Aorta (tissue), 5 donors: ENCODE measurements at places on chromosomes 16 and 17.

DNA sequence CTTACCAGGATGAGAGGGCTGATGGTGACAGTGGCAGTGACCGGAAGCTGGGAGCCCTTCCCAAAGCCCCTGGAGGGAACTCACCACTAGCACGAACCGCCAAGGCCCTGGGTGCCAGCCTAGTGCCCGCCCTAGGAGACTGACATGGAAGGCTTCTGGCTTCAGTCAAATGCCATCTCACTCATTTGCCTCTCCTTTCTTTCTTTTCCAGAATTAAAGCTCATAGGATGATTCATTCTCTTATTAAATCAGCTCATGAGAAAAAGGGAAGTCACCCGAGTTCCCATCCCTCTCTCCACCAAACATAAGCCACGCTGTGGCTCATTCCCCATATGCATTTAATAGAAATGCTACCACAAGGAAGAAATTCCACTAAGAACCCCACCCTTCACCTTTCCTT is 12.1 kb downstream of the CUEDC1 start:
- H3K36me3 ChIP-seq, result no peaks in the 10 kb centered on the region
- peaks cover 11% of the 10 kb centered on the region for H3K4me1 ChIP-seq
- no peak overlapping the region for H3K4me3 ChIP-seq
- no peaks in the 10 kb centered on the region for H3K27me3 ChIP-seq
- no peak overlapping the region for H3K27ac ChIP-seq

- H3K27me3 ChIP-seq, result no peaks in the 10 kb centered on the region
- H3K4me1 ChIP-seq, result no peaks in the 10 kb centered on the region
- peak overlapping the region; percentile 46 for H3K4me3 ChIP-seq
- H3K36me3 ChIP-seq, result no peaks in the 10 kb centered on the region
- DNase-seq, result peak; percentile 80
Measured at GRCh38 chr16:19883296-19883965, 1.2 kb downstream of the GPRC5B start.

GRCh38 chr17:13462673-13463124 is 139.0 kb downstream of the HS3ST3A1 start:
- H3K36me3 ChIP-seq, result no peaks in the 10 kb centered on the region
- DNase-seq, result no peak
- H3K27me3 ChIP-seq, result no peaks in the 10 kb centered on the region
- H3K4me1 ChIP-seq, result no peaks in the 10 kb centered on the region

GRCh38 chr17:16442594-16443510 is 27.5 kb downstream of the TRPV2 start:
- no peak overlapping the region for H3K27ac ChIP-seq
- no peaks in the 10 kb centered on the region for H3K27me3 ChIP-seq
- peaks cover 2% of the 10 kb centered on the region for H3K4me1 ChIP-seq
- no peak for DNase-seq

DNA sequence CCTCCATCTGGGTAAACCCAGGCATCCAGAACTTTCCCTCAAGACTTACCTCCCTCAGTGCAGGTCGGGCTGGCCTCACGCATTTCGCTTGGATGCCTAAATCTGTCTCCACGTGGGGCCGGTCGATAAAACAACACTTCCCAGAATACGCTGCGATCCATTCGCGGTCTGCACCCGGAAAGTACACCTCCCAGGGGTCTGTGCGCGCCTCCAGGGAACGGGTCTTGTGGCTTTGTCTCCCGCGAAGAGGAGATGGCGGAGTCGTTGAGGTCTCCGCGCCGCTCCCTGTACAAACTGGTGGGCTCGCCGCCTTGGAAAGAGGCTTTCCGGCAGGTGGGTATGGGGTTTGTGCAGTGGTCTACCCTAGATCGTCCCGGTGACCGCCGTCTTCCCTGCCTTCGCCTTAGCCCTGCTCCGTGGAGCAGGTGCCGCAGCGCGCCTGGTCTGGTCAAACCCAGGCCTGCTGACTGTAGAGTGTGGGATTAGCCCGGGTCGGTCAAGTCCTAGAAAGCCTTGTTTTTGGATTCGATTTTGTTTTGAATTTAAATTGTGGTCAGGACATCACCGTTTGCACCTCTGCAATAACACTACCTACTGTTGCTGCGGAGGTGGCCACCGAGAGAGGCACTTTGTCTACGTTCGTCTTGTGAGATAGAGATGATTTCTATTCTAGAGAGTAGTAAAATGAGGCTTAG is at the start of gene RPAIN:
TSS of gene RPAIN (plus strand) at position 224 of the 695 bp plus-strand sequence. CDS start at position 253, 29 bp downstream.
- DNase-seq, result peak; percentile 93
- H3K27me3 ChIP-seq, result no peaks in the 10 kb centered on the region
- H3K4me3 ChIP-seq, result peak within 1 kb of the TSS; percentile 83
- peaks cover 4% of the 10 kb centered on the region for H3K4me1 ChIP-seq
- H3K36me3 ChIP-seq, result no peaks in the 10 kb centered on the region

- no peak for DNase-seq
- no peak overlapping the region for H3K27ac ChIP-seq
- no peaks in the 10 kb centered on the region for H3K27me3 ChIP-seq
- no peaks in the 10 kb centered on the region for H3K4me1 ChIP-seq
Measured at GRCh38 chr16:50520451-50521245, 27.5 kb upstream of the NKD1 start.

DNA sequence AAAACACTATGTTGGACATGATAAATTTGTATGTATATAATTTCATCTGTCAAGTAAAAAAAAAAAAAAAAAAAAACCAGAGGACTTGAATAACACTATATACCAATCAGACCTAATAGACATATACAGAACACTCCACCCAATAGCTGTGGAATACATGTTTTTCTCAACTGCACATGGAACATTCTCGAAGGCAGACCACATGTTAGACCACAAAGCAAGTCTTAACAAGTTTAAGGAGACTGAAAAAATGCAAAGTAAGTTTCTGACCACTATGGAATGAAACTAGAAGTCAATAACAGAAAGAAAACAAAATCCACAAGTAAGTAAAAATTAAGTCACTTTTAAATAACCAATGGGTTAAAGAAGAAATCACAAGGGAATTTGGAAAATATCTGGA is 8.4 kb upstream of the CNTNAP4 start:
- H3K27ac ChIP-seq, result no peak overlapping the region
- DNase-seq, result no peak
- H3K4me1 ChIP-seq, result no peaks in the 10 kb centered on the region
- H3K4me3 ChIP-seq, result no peak overlapping the region
- H3K27me3 ChIP-seq, result no peaks in the 10 kb centered on the region
- H3K36me3 ChIP-seq, result no peaks in the 10 kb centered on the region

DNA sequence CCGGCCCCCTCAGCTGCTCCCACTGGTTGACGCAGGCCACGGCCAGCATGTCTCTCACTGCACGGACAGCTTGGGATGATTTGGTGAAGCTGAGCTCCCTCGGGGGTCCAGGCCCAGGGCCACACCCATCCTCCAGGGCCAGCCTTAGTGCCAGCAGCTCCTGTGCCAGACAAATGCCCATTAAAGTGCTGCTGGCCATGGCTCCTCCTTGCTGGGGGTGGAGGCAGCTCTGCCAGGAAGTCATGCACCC is 2.5 kb downstream of the TRIM47 start:
- H3K27me3 ChIP-seq, result no peaks in the 10 kb centered on the region
- H3K4me1 ChIP-seq, result peaks cover 3% of the 10 kb centered on the region
- H3K4me3 ChIP-seq, result no peak overlapping the region
- H3K27ac ChIP-seq, result peak overlapping the region; percentile 90
- DNase-seq, result no peak

DNA sequence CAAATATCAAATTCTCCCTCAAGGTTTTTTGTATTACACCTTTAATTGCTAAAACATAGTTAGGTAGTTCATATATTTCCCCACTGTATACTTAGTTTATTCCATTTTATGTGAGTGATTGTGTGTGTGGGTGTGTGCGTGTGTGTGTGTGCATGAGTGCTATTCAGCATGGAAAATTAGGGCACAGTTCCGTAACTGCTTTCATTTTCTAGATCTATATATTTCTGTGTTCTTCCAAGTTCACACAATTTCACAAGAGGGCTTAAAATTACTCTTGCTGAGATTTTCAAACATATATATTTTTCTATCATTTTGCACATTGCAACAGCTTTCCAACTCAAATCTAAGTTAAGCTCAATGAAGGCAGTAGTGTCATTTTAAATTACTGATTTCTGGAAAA is 782.9 kb upstream of the SOX9 start:
- no peak overlapping the region for H3K4me3 ChIP-seq
- H3K36me3 ChIP-seq, result no peaks in the 10 kb centered on the region
- no peak overlapping the region for H3K27ac ChIP-seq
- no peaks in the 10 kb centered on the region for H3K4me1 ChIP-seq
- H3K27me3 ChIP-seq, result no peaks in the 10 kb centered on the region

GRCh38 chr17:11814655-11815262 is 182.5 kb downstream of the ZNF18 start:
- no peak overlapping the region for H3K27ac ChIP-seq
- H3K27me3 ChIP-seq, result no peaks in the 10 kb centered on the region
- no peaks in the 10 kb centered on the region for H3K36me3 ChIP-seq
- no peak overlapping the region for H3K4me3 ChIP-seq

- no peak overlapping the region for H3K27ac ChIP-seq
- DNase-seq, result no peak
- H3K36me3 ChIP-seq, result peaks cover 5% of the 10 kb centered on the region
- no peak overlapping the region for H3K4me3 ChIP-seq
Measured at GRCh38 chr17:67238991-67239390, 6.0 kb downstream of the HELZ start.

DNA sequence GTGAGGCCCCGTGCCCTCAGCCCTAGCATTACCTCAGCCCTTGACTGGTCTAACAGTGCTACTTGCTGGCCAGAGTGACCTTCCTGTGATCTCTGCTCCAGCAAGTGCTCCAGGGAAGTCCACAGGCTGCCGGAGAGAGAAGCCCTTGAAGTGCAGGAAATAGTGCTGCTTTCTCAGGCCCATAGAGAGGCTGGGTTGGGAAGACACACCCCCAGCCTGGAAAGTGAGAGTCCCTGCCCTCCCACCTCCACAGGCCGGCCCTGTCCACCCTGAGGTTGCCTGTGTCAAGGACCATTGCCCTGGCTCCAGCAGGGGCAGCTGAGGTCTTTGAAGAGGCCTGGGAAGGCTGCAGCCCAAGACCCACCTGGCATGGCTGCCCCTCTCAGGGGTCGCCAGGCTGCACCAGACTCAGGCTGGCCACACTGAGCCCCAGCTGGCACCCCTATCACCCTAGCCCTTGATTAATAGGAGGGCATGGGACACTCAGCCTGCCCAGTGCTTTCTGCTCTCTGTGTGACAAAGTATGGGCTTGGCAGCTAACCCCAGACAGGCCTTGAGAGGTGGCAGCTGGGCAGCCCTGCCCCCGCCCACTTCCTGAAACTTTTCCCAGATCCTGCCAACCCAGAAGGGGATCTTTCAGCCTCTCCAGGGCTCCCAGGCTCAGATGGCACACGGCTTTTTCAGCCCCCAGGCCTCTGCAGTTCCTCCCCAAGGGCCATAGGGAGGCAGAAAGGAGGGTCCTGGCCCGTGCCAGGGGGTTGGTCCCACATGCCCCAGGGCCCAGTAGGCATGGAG is 21.7 kb downstream of the ATP6V0D1 start:
- no peaks in the 10 kb centered on the region for H3K4me1 ChIP-seq
- no peaks in the 10 kb centered on the region for H3K36me3 ChIP-seq
- no peak overlapping the region for H3K4me3 ChIP-seq

DNA sequence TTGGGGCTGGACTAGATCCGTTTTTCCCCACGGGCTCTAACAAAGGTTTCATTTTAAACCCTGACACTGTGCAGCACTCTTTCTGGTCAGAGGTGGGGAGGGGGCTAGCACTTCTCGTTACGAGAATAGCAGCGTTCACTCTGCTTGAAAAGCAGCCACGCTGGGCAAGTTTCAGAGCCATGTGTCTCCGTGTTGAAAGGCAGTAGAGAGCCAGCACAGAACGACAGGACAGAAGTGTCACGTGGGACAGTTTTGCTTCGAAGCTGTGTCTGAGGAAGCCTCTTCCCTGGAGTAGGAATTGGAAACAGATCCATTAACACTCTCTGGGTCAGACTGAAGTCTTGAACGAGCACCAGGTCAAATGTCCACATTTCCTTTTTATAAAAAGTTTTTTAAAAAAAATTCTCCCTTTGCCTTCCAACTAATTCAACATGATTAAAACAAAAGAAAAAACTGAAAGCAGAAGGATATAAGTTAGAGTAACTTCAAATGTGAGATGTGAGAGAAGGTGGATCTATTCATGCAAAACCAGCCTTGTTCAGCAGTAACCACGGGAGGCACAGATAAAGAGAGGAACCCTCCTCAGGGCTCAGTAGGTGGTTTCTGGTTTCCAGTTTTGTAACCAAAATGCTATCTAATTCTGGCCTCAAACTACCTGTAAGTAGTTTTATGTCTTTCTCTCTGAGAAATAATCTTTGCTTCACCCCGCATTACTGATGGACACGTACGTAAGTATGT is 65.0 kb downstream of the SMG6 start:
- H3K4me3 ChIP-seq, result no peak overlapping the region
- no peak overlapping the region for H3K27ac ChIP-seq
- H3K4me1 ChIP-seq, result peaks cover 3% of the 10 kb centered on the region
- H3K36me3 ChIP-seq, result no peaks in the 10 kb centered on the region

GRCh38 chr17:17153709-17154108 is 52.4 kb downstream of the PLD6 start:
- no peak overlapping the region for H3K4me3 ChIP-seq
- no peaks in the 10 kb centered on the region for H3K27me3 ChIP-seq
- H3K27ac ChIP-seq, result no peak overlapping the region
- peaks cover 12% of the 10 kb centered on the region for H3K36me3 ChIP-seq

GRCh38 chr17:2267354-2267753 is 36.2 kb downstream of the SMG6 start:
- no peaks in the 10 kb centered on the region for H3K36me3 ChIP-seq
- peaks cover 9% of the 10 kb centered on the region for H3K4me1 ChIP-seq
- no peaks in the 10 kb centered on the region for H3K27me3 ChIP-seq
- no peak overlapping the region for H3K4me3 ChIP-seq
- no peak overlapping the region for H3K27ac ChIP-seq

DNA sequence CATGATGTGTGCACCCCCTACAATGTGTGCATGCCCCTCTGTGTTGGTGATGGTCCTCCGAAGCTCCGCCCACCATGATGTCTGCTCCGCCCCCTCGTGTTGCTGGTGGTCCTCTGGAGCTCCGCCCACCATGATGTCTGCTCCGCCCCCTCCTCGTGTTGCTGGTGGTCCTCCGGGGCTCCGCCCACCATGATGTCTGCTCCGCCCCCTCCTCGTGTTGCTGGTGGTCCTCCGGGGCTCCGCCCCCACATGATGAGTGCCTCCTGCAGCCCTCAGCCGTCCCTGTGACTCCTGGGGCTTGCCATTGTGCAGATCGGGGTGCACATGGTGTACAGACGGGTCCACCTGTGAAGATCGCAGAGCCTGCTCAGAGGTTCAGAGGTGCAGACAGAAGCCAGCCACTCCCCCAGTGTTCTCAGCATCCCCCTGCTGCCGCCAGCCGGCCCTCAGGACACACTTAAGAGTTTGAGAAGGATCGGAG is 129.1 kb upstream of the CHMP6 start:
- H3K4me3 ChIP-seq, result no peak overlapping the region
- no peaks in the 10 kb centered on the region for H3K36me3 ChIP-seq
- no peaks in the 10 kb centered on the region for H3K4me1 ChIP-seq
- no peaks in the 10 kb centered on the region for H3K27me3 ChIP-seq
- DNase-seq, result peak; percentile 65
- H3K27ac ChIP-seq, result no peak overlapping the region

- no peak overlapping the region for H3K27ac ChIP-seq
- no peaks in the 10 kb centered on the region for H3K4me1 ChIP-seq
- no peaks in the 10 kb centered on the region for H3K36me3 ChIP-seq
- no peak overlapping the region for H3K4me3 ChIP-seq
- H3K27me3 ChIP-seq, result no peaks in the 10 kb centered on the region
Measured at GRCh38 chr17:70030371-70030770, 44.7 kb upstream of the KCNJ16 start.

- H3K27me3 ChIP-seq, result no peaks in the 10 kb centered on the region
- H3K4me1 ChIP-seq, result no peaks in the 10 kb centered on the region
- no peak for DNase-seq
- H3K27ac ChIP-seq, result no peak overlapping the region
Measured at GRCh38 chr16:80695020-80695419, 109.4 kb downstream of the CDYL2 start.
